ENCODE measurements at places on chromosomes 7 and 10.

DNA sequence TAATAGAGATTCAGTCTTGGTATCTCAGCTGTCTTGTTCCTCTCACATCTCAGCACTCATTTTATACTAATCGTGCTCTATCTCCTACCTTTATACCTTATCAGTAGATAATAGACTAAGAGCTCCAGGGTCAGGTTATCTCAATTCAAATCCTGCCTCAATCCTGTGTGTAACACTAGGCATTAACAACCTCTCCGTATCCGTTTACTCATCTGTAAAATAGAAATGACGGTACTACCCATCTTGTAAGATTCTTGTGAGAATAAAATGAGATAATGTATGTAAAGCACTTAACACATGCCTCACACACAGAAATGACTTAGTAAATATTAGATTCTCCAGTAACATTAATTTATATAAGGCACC is 622 bp upstream of the P4HA1 start:
- no peak for DNase-seq

DNA sequence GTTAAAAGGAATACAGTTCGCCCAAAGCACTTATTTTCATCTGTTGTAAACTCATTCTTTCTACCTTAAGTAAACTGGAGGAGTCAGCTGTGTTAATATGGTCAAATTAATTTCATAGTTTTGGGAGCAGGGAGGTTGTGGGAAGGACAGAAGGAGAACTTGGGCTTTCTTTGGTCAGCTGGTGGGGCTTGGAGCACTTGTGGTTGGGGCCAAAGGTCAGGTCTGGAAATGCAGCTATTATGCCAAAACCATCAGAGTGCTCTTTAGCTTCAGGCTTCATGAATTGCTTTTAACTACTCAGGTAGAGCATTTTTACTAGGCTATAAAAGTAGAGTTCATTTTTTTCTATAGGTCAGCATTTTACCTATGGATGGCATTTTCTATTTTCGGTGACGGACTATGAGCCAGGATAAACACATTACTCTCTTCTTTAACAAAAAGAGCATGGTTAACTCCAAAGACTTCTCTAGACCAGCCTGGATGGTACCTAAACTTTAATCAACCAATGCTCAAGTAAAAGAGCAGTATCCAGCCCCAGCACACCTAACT is 30.0 kb downstream of the STEAP4 start:
- DNase-seq = no peak

- DNase-seq = no peak
Observed at GRCh38 chr7:75663302-75663907, 75.3 kb downstream of the HIP1 start.

GRCh38 chr7:93958216-93958615 is 36.7 kb downstream of the GNG11 start:
- DNase-seq = no peak

DNA sequence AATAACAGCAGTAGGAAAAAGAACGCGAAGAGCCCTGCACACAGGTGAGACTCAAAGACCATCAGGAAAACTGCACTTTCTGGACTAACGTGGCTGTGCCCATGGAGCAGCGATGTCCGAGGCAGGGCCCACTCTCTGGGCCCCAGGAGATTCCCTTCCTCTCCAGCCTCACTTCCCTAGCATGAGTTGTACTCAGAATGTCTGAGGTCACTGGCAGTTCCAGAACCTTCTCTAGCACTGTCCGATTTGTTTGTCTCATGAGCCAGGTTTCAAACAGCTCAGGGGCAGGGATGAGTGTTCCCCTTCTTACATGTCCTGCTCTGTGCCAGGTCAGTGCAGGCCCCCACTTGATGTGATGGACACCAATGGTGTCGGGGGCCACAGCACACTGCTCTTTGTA is 484.2 kb downstream of the PTPRN2 start:
- DNase-seq = no peak

DNA sequence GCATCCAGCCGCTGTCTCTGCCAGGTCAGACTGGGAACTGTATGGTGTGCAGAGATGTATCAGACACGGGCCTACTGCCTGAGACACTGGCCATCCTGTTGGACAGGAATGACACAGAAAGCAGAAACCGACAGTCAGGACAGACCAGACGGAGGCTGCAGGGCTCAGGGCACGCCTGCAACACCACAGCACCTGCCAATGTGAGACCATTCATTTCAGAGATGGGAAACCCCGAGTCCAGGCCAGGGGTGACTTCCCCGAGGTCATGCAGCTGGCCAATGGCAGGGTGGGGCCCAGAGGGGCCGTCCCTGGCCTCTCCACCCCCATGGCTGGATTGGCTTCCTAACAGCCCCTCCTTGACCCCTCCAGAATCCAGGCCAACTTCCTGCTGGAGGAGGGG is 34.7 kb downstream of the GRID1 start:
- no peak for DNase-seq

GRCh38 chr7:157791261-157791660 is 454.5 kb downstream of the DNAJB6 start:
- no peak for DNase-seq
